Lower leg skin (tissue), 4 donors: ENCODE measurements at places on chromosomes 2 and 18.

DNA sequence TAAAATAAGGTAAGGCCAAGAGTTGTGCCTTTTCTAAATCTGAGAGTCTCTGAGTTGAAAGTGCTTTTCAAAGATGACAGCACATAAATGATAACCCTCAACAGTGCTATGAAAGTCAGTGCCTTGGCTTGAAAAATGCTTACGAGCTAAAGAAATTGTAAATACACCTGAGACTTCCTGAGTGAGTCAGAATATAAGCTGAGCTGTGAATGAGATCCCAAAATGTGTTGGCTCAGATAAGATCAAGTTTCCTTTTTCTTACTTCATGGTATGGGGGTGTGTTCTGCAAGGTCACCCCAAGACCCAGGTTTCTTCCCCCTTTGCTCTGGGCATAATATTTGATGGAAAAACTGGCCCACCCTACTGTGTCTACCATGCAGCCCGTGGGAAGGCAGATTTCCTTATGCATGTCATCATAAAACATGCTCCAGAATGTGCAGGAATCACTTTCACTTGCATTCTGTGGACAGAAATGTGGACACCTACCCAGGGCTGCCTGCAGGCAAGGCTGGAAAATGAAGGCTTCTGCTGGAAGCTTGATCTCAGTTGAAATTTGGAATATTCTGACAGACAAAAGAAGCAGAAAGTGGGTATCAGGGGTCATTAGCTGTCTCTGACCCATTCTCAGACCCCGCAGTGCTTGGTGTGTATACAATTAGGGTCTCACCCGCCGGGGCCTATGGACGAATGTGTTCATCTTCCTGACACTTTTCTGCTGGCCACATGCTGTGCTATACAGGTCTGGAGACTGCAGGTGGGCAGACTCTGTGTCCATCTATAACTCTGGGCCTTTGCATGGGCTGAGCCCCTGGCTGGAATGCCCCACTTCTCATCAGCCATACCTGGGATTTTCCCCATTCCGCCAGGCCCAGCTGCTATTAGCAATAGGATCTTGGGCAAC lies 212.6 kb downstream of the SH3RF3 start:
- DNase-seq = peak; percentile 68

DNA sequence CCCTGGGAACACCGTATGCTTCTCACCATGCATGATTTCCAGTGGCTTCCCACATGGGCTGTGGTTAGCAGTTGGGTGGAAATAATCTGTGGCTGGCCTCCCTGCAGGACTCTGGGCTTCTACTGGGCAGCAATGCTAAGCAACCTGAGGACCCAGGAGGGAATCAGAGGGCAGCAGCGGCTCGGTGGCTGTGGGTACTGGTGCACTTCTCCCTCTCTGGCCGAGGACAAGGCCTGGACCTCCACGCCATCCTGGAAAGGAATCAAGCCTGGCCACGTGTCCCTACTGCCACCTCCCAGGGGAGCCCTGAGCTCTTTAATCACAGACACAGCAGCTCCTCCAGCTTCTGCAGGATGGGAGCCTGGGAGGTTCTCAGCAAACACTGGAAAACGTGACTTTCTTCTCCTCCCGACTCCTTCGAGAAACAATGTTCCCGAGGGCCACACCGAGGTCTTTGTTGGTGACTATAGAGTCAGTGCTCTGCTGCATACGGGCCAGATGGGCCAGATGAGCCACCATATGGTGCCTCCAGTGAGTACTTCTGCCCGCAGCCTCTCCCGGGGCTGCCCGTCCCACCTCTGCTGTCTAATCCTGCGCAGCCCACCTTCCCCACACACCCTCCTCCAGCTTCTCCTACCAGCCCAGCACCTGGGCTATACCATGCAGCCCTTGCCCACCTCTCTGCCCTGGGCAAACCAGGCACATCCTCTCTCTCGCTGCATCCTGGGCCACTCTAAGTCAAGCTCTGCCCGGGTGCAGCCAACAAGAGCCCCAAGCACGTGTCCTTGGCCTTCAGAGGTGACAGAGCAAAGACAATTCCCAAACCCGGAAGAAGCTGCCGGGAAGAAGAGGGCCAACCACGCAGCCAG lies 42.8 kb upstream of the OTOS start:
- peak; percentile 67 for DNase-seq

DNA sequence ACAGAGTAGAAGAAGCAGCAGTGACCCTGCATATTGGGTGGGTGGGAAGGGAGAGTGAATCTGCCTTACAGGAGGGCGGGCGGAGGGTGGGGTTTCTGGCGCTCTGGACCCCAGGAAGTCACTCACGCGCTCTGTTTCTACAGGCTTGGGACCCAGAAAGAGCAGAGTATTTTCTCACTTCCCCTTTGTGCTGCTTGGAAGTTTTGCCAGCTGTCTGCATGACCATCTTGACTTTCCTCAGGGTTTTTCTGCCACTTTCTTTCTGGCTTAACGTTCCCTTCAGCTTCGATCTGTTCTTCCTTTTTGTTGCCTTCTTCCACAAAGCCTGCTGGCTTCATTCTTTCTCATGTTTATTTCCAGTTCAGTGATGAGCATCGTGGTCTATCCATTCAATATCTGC lies 383.1 kb downstream of the GALR1 start:
- no peak for DNase-seq

DNA sequence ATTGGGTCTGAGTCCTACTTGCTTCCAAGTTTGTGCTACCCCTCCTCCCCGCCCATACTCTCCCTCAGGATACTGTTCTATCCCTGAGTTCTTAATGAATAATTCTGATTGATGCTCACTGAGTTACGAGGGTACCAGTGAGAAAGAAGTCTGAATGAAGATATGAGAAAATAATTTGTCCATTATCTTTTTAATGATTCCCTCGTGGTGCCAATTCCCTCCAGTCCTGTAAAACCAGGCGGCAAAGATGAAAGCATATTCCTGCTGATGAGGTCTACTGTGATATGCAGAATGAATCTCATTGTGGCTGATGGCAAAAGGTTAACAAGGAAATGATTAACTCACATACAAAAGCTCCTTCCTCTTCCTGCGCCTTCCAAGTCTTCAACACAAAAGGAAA lies 650.2 kb upstream of the SLC39A10 start:
- no peak for DNase-seq

DNA sequence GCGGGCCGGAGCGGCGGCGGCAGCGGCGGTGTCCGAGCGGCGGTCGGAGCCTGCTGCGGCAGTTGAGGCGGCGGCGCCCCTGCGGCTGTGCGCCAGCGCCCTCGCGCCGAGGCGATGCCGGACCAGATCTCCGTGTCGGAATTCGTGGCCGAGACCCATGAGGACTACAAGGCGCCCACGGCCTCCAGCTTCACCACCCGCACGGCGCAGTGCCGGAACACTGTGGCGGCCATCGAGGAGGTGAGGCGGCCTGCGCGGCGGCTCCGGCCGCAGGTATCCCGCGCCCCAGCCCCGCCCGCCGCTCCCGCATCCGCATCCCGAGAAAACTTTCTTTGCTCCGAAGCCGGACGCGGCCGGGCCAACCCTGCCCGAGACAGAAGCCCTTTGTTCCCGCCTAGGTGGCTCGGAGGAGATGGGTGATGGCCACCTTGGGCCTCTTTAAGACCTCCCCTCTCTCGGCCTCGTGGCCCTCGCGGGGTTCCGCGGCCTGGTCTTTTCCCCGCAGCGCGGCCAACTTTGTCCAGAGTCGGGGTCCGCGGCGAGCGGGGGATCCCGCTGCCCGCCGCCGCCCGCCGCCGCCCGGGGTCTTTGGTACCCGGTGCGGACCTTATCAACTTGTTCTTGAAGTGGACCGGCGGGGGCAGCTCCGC lies 504 bp downstream of the ASAP2 start:
- DNase-seq = no peak

DNA sequence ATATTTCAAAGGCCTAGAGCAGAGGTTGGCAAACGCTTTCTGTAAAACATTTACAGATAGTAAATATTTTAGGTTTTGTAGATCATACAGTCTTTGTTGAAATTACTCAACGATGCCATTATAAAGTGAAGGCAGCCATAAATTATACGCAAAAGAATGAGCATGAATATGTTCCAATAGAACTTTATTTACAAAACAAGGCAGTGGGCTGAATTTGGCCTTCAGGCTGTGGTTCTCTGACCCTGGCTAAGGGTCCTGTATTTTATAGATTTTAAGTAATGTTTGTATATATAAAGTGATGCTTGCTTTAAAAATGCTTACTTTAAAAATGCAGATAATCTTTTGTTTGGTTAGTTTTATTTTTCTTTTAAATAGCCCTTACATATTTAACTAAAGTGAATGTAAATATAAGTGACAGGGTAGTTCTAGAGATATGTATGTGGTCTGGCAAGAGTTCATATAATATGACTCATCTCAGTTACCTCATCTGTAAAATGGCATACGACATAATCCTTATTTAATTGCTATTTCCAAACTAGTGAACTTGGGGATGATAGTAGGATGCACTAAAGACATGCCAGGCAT lies 51.7 kb upstream of the ATP5MC3 start:
- no peak for DNase-seq
